CD4-positive, alpha-beta T cell treated with Interleukin-17A for 1 hour (primary cell): ENCODE measurements at places on chromosomes 2 and 18.

GRCh38 chr18:22314001-22314400 lies 103.7 kb downstream of the CTAGE1 start:
- DNase-seq: no peak

DNA sequence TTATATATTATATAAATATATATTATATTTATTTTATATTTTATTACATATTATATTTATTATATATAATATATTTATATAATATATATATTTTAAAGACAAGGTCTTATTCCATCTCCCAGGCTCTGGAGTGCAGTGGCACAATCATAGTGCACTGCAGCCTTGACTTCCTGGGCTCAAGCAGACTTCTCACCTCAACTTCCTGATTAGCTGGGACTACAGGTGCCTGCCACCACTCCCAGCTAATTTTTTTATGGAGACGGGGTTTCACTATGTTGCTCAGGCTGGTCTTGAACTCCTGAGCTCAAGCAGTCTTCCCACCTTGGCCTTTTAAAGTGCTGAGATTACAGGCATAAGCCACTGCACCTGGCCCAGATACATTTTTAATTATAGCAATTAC lies 110.0 kb downstream of the PHLPP1 start:
- DNase-seq: no peak

DNA sequence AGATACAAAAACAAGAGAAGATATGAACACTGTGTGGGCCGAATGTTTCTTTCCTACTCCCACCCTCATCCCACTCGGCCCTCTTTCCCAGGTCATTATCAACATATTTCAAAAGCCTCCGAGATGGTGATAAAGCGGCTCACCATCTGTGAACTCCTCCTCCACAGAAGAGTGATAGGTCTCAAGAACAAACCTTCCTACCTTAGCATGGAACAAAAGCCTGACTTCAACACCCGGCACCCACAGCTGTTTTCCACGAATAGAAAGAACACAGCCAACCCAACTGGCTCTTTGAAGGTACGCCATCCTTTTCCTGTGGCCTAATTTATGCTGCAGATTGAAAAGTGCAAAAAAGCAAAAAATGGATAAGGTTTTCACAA lies 28.8 kb downstream of the BCL2 start:
- peak; percentile 53 for DNase-seq

- no peak for DNase-seq
Observed at GRCh38 chr18:42157420-42157819, 202.4 kb downstream of the PIK3C3 start.

DNA sequence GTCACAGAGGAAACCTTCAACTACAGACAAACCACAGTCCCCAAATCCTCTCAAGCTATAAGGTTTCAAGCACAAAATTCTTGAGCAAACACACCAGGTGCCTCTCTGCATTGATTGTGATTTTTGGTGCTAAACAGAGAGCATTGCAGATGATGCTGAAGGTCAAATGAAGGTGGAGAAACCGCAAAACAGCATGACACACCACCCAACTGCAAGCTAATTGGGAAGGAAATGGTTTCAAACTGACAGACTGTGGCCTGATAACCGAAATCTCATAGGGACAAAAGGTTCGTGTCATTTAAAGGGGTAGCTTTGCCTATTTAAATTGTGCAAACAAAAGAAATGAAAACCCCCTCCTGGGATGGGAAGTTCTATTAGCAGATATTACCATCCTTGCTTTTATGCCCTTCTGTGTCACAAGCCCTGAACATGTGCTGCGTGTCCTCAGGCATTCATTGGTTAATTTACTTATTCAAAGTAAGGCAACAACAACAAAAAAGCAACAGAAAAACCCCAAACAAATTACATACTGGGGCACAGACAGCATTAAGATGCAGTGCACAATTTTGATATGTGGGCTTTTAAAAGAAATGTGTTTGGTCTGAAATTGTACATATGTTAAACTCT lies 154.9 kb downstream of the AQP4 start:
- DNase-seq: no peak

- DNase-seq: no peak
Observed at GRCh38 chr2:937530-937929, 13.1 kb upstream of the SNTG2 start.

GRCh38 chr18:13019301-13019700 lies 28.1 kb downstream of the CEP192 start:
- DNase-seq: no peak

DNA sequence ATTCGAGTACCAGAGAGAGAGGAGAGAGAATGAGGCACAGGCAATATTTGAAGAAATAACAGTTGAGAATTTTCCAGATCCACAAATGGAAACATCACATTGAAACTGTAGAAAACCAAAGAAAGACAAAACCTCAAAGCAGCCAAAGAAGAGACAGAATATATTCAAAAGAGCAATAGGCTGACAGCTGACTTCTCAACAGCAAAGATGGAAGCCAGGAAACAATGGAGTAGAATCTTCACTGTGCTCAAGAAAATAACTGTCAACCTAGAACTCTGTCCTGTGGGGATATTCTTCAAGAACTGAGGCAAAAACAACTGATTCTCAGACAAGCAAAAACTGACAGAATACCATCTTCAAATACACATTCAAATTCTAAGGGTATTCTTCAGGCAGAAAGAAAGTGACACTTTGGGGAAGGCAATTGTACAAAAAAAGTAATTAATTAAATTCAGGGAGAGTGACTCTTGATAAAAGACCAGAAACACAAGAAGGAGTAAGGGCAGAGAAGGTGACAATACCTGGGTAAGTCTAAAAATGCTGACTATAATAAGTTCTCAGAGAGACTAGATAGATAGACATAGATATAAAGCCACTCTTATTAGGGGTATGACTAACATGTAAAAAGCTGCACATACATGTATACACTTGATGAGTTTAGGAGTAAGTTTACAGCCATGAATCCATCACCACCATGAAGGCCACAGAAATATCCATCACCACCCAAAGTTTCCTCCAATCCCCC lies 25.6 kb downstream of the ANKMY1 start:
- DNase-seq: no peak

DNA sequence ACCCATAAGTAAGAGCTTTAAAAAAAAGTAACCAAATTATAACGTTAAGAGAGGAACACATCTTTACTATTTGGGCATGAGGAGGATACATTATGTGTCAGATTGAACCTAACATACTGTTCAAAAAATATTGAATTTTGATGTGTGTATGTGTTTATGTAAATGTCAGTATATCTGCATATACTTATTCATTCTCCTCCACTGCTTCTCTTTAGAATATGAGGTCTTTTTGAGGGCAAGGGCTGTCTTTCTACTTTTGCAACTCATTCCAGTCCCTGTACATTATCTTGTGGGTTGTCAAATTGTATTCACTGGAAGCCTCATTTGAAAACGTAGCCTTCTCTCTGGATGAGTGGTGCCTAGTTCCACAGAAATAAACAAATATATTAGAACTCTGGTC lies 509.4 kb upstream of the HNMT start:
- DNase-seq: no peak

DNA sequence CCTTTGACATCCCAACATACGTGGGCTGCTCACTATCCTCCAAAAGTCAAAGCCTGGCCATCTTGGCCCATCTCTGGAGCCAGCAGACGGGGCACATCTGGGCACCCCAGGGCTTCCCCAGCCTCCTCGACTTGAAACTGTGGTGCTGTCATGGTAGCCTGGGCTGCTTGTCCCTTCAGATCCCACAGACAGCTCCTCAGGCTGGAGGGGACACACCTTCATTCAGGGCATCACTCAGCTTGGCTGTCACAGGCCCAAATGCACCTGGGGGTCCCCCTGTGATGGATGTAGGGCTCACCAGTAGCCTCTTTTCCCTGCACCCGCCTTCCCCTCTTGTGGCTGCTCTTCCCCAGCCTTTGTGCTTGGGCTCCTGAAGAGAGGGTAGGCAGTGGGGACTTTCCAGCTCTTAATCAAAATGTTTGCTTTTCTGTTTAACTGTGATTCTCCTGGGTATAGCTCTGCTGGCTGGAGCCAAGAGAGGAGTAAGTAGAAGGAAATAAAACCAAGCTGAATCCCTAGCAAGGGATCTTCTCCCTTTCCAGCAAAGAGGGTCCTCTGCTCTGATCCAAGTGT lies 92.3 kb downstream of the GYPC start:
- DNase-seq: no peak

- DNase-seq: no peak
Observed at GRCh38 chr2:11967946-11968465, 221.6 kb downstream of the LPIN1 start.

DNA sequence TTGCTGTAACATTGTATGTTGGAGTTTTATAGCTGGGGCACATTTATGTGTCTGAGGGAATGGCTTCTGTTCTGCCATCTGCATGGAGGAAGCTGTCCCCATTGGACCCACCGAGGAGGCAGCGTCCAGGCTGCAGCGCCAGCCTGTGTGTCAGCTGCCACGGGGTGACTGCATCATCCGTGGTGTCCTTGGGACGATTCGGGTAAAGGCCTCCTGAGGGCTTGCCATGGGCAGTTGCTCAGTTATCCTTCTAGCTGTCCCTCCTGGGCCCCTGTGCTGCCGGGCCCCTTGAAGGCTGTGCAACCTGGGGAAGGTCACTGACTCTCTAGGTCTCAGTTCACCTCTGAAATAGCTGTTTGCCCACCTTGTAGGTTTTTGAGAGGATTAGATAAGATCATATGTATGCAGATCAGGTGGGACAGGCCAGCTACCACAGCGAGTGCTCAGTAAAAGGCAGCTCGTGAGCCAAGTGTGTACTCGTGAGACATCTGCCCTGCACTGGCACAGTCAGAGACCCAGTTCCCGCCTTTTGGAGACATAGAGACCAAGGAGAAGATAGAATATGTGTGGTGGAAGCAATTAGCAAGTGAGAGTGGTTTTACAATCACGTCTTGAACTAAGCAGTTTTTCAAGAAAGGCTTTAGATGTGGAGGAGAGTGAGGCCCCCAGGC lies 10.6 kb downstream of the LDLRAD4 start:
- no peak for DNase-seq

DNA sequence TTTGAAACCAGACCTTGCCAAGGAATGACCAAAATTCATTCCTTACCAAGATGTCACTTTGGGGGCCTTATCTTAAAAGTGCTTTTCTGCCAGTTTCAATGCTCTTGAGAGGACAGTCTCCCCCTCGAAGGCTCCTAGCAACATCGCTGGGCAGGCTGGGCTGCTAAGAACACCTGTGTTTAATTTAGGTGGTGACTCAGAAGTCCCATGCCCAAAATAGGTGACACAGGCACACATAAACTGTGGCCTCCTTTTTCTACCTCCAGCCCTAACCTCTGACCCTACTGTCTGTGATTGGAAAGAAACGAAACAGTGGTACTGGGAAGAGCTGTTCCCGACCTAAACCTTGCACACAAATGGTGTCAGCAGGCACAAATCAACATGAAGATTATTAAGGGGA lies 28.7 kb upstream of the ROCK2 start:
- no peak for DNase-seq

- no peak for DNase-seq
Observed at GRCh38 chr18:35089891-35090550, 48.8 kb downstream of the MAPRE2 start.

DNA sequence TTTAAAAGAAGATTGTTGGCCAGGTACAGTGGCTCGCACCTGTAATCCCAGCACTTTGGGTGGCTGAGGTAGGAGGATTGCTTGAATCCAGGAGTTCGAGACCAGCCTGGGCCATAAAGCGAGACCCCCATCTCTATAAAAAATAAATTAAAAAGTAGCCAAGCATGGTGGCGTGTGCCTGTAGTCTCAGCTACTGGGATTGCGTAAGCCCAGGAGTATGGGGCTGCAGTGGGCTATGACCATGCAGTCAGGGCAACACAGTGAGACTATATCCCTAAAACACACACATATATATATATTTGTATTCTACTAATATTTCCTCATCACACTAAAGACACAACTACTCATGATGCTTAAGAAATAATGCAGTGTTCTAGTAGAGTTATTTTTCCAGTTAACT lies 7.1 kb downstream of the HDHD2 start:
- DNase-seq: no peak

GRCh38 chr2:149740490-149740889 lies 152.9 kb upstream of the MMADHC start:
- no peak for DNase-seq

- no peak for DNase-seq
Observed at GRCh38 chr2:5696945-5697521, 4.8 kb downstream of the SOX11 start.

DNA sequence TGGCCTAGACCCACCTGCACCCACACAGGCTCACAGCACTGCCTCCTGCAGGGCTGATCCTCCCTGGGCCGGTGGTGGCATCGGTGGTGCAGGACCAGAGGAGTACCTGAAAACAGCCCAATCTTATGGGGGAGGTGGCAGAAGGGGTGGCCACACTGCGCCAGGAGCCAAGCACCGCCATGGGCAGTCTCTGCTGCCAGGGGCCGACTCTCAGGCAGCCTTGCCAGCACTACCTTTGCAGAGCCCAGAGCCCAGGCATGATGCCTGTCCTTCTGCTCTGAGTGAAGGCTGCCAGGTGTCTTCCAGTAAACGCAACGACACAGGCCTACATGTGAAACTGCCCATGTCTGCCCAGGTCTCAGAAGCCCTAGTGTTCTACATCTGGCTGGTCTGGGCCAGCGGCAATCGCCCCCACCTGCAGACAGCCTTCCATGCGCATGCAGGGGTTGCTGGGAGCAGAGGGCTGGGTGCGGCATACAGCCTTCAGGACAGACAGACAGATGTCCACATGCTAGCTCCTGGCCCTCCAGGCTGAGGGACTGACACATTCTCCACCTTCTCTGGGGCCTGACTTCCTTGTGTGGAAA lies 6.8 kb downstream of the HS6ST1 start:
- DNase-seq: no peak

DNA sequence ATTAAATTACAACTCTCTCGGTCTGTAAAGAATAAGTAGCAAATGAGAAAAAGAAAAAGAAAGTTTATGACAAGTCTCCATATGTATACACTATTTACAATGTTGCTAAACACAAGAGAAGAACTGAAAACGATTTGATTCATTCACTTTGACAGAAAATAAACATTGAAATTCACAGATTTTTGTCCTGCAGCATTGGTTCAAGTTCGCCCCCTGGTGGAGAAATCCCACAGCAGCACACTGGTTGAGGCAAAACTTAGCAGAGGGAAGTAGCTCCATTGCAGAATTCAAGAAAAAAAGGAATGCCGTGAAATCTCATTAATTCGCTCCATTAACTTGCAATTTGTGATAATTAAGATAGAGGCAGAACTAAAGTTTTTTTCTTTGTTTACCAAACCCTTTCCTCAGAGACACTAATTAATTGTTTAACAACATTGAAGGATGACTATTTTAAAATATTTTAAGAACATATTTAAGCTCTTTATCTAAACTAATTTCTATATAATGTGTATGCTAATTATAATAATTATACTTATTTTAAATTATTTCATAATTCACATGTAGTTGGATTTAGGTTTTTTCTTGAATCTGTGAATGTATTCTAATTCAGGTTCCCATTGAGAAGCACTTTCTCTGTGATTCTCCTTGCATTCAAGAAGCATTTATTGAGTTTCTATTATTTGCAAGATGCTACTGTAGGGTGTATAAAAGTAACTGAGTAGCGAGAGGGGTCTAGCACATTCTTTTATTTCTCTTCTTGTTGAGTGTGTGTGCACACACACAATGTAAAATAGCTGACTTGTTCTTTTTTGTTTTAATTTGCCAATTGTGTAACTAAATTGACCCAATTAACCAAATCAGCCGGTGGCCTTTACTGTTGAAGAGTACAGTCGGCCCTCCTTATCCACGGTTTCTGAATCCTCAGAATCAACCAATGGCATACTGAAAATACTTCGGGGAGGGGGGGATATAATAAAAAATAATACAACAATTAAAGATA lies 74.1 kb downstream of the COL4A3 start:
- peak; percentile 56 for DNase-seq
